ENCODE measurements at places on chromosomes 1 and 21.

DNA sequence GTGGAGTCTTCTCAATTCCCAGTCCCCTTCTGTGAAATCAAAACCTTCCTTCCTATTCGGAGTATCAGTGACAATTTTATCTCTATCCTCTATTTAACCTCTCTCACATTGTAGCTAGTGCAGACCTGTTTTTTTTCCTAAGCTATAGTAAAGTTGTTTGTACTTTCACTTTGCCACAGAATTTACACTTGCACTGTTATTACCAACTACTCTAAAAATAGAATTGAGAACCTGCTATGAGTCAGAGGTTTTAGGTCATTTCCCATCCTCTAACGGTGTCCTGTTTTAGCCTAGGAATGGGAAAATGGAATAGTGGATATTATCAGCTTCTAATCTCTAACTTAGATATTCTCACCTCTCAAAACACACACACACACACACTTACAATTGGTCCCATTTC lies 862.7 kb downstream of the NCAM2 start:
- DNase-seq = no peak

GRCh38 chr1:246417152-246417812 lies 89.8 kb downstream of the SMYD3 start:
- DNase-seq = no peak

DNA sequence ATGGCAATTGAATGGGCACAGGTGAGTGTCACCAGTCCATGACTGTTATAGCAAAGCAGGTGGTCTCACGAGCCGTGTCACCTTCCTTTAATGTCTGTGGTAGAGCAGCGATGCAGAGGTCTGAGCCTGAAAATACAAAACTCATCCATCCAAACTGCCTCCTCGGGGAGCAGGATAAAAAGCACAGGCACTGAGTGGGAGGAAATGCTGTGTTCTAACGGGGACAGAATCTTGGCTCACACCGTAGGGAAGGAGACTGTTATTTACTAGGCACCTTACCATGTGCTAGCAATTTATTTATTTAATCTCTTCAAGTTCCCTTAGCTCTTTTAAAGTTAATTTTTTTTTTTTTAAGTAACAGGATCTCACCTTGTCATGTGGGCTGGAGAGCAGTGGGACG lies 1.2 kb downstream of the ASCL5 start:
- no peak for DNase-seq

DNA sequence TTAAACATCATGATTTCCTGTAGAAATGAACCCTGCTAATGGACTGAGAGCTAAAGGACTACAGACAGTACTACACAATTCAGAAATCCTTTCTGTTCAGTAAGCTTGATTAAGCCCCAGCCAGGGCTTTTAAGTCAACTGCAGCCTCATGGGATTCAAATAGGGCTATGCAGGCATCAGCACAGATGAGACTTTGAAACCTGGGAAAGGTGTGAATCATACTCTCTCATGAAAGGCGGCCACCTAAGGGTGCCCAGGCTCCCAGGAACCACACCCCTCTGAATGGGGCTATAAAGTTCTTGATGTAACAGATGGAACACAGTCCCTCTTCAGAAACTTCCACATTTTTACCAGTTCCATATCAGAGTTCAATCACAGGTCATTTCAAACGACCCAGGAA lies 7.6 kb downstream of the SIPA1L2 start:
- no peak for DNase-seq

DNA sequence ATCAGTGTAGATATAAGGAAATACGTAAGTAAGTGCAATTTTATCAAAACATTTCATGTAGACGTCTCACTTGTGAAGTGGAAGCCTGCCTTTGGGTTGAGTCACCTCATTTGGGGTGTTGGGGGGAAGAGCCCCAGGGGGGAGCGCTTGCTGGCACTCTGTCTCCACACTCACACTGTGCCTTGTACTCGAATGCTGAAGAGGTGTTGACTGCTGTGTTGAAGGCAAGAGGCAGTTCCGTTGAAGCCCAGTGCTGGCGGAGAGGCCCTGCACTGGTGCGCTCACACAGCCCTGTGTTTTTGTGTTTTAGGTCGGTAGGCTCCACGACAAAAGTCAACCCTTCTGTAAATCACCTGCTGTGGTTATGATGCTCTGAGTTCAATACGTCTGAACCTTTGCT lies 131.9 kb upstream of the COL6A1 start:
- no peak for DNase-seq

- peak; percentile 35 for DNase-seq
Observed at GRCh38 chr1:6414443-6414844, 5.3 kb downstream of the HES2 start.

DNA sequence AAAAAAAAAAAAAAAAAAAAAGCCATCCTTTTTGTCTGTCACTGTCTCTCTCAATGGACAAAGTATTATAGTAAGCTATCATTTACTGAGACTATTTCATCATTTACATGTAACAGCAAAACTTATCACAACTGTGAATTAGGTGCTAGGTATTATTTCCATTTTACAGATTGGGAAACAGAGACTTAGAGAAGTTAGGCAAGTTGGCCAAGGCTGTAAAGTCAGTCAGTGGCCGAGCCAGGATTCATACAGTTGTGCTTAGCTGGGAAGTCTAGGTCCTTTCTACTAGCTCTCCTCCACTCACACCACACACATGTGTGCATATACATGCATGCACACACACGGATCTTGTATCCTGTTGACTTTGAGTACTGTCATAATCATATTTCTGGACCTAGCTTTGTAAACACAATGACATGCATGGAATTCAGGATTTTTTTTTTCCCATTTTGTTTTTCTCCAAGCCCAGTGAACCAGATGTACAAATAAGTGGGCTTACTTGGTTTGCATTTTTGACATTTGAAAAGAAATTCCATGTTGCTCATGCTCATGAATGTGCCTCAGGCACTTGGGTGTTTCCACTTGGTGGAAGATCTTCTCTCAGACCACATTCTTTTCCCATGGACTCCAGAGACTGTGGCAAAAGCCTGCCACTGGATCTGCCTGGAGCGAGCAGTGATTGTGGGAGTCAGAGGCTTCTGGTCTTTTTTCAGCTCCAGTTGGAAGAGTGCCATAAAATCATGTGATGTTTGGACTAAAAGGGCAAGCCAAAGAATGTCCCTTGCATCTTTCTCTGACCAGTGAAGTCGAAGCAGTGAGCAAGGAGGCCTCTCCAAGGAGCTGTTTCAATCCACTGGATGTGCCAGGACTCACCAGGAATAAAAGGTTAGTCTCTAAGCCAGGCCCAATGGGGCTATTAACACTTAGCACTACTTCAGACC lies 61.7 kb upstream of the DNAJC6 start:
- DNase-seq = no peak

DNA sequence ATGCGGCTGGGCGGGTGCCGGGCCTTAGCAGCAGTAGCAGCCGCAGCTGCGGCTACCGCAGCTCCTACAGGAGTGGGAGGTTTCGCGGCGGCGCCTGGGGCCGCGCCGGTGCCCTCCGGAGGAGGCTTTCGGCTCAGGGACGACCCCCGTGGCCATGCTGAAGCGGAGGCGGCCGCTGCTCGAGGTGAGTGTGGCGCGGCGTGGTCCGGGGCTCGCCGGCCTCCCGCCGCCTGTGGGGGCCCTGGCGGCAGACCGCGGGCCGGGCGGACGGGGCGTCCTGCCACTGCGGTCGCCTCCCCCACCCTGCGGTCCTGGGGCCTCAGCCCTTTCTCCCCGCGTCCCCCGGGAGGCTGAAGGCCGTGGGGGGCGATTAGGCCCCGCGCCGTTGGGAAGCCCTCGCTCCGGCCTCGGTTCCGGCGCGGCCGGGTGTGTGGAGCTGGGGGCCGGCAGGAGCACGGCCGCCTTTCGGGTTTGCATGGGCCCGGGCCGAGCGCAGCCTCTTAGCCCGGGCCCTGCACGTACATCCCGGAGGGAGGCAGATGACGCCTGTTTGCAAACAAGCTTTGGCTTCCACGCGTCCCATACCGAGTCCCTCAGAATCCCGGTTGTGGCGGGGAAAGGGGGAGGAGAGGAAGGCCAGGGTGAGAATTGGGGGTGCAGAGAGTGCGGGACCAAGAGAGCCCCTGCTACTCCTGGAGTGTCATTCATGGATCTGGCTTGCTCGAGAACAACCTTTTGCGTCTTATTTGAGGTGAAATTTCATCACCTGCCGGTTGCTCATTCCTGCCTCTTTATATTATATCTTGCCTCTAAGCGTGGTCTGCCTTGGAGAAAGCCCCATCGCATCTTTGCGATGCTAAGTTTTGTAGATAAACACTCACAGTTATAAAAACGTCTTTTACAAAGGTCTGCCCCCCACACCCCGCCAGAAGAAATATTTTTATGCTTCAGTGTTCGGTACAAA lies 613 bp downstream of the ZFYVE9 start:
- DNase-seq = peak; percentile 35

DNA sequence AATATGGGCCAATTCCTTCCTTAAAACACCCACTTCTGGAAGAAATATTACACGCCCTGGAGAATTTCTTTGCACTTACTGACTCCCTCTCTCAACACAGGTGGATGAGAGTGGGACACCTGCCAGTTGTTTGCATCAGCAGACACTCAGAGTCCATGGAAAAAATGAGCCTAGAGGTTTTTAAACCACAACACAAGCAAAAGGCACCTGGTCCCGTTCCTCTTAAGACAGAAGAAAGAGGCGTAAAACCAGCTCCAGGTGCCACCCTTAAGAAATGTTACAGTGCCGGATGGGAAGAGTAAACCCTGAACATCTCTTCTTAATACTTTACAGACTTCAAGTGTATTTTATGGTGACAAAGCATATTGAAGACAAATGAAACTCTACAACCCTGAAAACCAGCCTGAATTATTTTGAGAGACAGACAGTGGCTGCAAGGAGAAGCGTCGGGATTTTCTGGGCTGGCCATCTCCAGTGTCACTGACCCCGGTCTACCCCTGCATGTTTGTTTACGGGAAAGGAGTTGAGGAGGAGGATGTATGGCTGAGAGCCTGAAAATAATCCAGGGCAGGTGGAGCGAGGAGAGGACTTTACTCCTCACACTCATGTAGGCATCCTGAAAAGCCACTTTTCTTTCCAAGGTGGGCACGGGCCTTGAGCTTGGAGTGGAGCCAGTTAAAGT lies 7.8 kb upstream of the RIPK4 start:
- DNase-seq = no peak

All from stimulated activated CD4-positive, alpha-beta T cell treated with anti-CD3 and anti-CD28 coated beads, Interleukin-15, amount 100 ng/mL, for 1 hour (primary cell).